ENCODE measurements at places on chromosomes 2 and 18.

DNA sequence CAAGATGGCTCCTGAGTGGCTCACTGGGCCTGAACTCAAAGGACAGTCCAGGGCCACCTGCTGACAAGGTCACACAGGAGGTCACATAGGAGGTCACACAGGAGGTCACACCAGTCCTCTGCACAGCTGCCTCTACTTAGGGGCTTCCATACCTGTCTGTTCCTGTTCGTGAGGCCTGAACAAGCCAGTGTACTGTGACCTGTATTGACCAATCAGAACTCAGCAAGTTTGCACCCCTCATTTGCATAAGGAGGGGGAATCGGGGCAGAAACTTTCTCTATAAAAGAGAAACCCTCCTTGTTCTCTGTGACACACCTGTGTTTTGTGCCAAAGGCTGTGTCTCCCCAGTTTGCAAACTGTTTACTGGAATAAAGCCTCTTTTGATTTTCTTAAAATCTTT lies 478.9 kb downstream of the EIPR1 start:
- DNase-seq, result no peak

GRCh38 chr2:102803041-102803896 lies 41.4 kb downstream of the TMEM182 start:
- no peak for DNase-seq

DNA sequence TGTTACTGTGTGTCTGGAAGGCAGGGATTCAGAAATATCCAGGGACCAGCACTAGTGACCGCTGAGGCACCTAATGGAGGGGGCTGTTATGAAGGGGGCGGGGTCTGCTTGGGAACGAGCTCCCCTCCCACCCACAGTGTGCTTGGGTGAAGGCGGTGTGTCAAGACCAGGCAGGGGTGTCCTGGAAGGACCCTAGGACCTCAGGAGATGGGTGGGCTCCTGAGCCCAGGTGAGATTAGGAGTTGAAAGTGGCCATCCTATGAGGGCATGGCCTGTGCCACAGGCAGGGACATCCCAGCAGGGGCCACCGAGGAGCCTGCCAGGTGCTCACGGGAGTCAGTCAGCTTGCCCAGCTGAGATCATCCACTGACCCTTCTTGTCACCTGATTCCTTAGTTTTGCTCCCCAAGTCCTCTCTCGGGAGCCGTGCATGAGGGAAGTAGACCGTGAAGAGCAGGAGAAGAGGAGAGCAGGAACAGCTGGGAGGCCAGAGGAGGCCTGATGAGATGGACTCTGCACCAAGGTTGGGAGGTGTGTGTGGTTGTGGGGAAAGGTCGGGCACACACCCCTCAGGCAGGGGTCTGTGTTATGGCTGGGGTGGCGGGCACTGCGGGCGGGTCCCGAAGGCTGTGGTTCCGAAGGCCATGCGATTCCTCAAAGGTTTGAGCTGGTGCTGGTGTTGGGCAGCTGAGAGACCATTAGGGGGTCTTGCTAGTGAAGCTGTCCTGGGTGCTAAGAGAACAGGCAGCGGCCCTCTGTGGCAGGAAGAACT lies 180.9 kb upstream of the HS6ST1 start:
- no peak for DNase-seq

DNA sequence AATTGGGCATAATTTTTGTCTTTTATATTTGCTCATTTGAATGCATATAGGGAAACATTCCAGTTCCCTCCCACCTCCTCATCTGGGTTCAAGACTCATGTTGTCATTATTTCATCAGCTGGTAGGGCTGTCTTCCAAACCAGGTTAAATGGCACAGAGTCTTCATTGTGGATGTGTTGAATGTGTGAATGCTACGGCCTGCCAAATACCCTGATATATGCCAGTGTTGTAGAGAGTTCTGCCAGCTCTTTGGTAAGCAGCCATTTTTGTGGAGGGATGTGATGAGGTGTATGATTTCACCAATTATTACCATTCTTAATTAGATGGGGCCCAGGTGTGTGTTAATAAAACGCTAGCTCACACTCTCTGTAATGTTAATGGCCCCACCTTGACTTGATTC lies 121.7 kb downstream of the LYPD6B start:
- no peak for DNase-seq

DNA sequence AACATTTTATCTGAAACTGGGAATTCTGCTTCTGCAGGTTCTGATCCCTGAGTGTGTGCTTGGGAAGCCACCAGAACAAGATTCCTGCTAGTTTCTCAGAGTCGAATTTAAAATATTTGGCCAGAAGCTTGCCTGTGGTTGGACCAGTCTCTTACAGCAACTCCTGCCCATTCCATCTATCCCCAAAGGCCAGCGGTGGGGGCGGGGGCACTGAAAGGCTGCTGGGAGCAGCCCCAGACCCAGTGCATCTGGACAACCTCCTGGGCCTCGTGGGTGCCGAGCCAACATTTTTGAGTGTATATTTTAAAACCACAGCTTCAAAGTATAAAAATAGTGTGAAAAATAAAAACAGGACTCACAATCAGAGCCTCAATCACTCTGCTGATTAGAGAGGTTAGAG lies 38.6 kb upstream of the ZFP36L2 start:
- no peak for DNase-seq

- DNase-seq, result no peak
Measured at GRCh38 chr2:188787658-188788240, 186.4 kb upstream of the COL3A1 start.

- DNase-seq, result no peak
Measured at GRCh38 chr2:240435948-240436682, 652 bp downstream of the GPC1 start.

DNA sequence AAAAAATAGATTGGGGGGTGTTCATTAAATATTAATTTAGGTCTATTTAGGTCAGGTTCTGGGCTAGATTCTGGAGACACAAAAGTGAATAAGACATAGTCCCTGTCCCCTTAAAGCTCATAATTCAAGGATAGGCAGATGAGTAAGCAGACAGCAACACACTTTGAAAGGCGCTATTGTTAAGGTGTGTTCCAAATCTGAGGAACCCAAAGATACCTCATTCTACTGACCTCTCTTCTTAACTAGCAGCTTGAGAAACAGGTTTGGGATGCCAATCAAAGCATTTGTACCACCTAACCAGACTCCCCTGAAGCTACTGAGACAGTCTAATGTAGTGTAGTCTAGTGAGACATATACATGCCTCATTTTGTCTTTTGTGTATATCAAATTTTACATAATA lies 34.8 kb downstream of the SEMA4F start:
- DNase-seq, result no peak

DNA sequence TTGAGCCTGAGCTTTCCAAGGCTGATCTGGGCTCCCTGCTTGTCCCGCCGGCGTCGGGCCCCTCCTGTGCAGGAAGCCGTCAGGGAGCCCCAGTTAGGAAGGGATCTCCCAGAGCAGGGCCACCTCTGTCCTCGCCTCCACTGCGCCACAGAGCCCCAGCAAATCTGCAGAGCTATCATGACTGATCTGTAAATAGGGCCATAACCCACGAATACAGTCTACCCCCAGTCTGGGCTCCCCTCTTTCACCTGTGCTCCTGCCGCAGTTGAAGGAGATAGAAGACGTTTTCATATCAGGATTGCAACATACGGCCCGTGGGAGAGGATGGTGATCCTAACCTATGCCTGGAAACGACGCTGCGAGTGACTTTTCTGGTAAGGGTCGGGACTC lies 138.7 kb downstream of the PTGR3 start:
- DNase-seq, result no peak

GRCh38 chr2:127400897-127401756 lies 13.4 kb upstream of the MAP3K2 start:
- DNase-seq, result peak; percentile 58

- no peak for DNase-seq
Measured at GRCh38 chr2:96118698-96119388, 2.5 kb upstream of the ADRA2B start.

- DNase-seq, result no peak
Measured at GRCh38 chr2:434625-435024, 146.7 kb upstream of the ALKAL2 start.

DNA sequence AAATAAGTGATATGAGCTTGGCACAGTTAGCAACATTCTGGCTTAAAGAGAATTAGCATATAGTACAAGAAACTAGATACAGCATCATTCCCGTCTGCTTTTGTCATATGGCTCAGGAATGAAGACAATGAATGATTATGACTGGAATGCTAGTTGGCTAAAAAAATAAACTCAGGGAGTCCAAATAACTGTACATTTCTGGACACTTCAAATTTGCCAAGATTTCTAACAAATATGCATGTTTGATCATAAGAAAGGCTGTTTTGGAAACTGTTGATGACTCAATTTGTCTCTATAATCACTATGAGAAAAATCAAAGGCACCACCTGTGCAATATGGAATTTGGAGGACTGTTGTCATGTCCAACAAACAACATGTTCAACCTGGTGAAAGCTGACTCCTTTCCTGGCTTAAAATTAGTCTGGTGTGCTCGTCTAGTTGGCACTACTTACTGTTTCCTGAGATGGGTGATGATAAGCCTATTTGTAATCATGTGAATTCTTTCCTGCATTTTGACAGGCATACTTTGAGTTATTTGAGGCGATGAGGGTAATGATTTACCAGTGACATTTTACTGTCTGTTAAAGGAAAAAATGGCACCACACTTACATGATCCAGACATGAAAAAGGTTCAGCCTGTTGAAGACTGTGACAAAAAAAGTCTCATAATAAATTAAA lies 133.9 kb upstream of the CDH20 start:
- no peak for DNase-seq

DNA sequence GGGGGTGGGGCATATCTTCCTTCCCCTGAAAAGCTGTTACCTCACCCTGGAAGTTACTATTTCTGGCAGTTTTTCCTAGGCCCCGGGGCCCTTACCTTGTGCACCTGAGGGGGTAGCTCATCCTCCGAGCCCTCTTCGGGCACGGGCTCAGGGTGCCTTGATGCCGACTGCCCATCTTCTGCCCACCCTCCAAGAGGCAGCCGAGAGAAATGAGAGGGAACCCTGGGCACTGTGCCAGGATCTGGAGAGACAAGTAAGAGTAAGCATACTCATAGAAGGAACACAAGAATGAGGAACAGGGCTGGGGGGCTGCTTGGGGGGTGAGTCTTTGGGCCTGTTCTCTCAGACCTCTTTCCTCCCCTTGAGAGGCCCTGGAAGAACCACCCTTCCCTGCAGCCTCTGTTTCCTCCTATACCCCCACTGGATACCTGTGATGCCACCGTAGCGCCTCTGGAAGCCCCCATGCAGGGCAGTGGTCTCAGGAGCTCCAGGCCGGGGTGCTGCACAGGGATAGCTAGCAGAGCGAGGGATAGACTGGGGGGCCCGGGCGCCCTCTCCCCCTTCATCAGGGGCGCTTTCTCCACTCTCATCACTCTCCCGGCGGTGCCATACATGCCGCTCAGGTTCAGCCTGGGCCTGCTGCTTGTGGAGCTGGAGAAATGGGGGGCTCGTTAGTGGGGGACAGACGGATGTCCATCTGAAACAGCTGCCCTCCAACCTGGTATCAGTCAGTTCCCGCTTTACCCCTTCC lies 2.1 kb upstream of the ABCB6 start:
- DNase-seq, result no peak

- DNase-seq, result no peak
Measured at GRCh38 chr2:98459496-98460175, 15.0 kb downstream of the INPP4A start.

GRCh38 chr18:8607776-8608742 lies 1.2 kb upstream of the RAB12 start:
- no peak for DNase-seq

DNA sequence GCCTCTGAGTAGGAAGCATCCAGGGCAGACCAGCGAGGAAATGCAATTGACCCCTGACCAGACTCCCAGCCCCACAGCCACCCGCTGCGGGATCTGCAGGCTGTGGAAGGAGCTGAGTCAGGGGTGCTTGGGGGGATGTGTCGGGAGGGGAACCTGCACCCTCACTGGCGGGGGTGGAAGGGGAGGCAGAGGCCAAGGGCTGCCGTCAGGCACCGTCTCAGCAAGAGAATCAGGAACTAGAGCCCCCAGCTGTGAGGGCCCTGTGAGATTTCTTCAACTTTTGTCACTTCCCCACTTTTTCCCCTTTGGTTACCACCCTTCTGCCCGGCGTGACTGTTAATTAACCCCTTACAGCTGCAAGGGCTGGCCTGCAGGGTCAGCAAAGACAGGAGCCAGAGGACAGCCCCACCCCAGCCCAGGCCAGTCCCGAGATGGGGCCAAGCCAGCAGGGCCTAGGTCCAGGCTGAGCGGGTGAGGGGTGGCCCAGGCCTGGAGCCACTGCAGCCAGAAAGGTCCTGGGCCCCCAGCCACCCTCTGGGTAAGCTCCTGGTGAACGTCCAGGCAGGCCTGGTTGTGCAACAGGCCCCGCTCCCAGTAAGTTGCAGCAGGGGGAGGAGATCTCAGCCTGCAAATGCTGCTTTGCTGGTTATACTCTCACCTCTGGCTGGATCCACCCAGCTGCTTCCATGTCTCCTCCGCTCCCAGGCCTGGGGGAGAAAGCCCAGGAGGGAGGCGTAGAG lies 147.0 kb upstream of the ID2 start:
- DNase-seq, result no peak

DNA sequence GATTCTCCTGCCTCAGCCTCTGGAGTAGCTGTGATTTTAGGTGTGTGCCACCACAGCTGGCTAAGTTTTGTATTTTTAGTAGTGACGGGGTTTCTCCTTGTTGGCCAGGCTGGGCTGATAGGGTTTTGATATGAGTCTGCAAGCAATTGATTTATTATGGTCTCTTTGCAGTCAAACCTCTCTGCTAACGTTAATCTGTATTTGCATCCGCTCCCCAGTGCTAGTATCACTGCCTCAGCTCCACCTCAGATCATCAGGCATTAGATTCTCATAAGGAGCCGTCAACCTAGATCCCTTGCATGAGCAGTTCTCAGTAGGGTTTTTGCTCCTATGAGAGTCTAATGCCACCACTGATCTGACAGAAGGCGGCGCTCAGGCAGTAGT lies 19.0 kb downstream of the HAT1 start:
- no peak for DNase-seq

GRCh38 chr2:146602856-146603255 lies 1242.0 kb upstream of the ACVR2A start:
- no peak for DNase-seq

- DNase-seq, result no peak
Measured at GRCh38 chr2:233140978-233141377, 80.8 kb downstream of the INPP5D start.

- DNase-seq, result no peak
Measured at GRCh38 chr2:170255137-170255536, 77.2 kb downstream of the MYO3B start.

DNA sequence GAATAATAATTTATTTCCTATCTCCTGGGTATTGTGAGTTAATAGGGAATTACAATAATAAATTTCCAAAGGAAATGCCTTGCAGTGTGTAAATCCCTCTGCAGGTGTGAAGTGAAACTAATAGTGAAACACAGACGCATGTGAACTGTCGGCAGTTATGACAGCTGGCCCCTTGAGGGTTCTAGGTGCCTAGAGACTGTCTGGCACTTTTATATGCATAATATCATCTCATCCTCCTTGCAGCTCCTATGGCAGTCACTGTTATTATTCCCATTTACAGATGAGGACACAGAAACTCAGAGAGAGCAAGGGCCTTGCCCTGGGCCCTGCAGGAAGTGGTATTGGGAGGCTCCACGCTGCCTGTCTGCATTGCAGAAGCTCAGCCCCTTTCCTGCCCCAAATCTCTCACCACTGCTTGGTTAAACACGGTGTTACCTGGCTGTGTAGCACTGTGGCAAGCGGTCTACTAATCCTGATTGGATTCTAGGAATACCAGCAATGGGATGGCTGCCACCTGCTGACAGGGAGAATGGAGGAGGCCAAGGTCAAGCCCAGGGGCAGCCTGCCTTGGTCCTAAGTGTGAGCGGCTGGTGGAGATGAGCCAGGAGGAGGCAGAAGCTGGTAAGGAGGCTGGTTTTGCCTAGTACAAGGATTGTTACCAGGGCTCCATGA lies 32.8 kb upstream of the ACKR3 start:
- DNase-seq, result peak; percentile 38

Measured in stimulated activated CD4-positive, alpha-beta T cell treated with anti-CD3 and anti-CD28 coated beads, Interleukin-4, amount 100 ng/mL, for 24 hours (primary cell).